ENCODE measurements at places on chromosomes 3 and 15.

DNA sequence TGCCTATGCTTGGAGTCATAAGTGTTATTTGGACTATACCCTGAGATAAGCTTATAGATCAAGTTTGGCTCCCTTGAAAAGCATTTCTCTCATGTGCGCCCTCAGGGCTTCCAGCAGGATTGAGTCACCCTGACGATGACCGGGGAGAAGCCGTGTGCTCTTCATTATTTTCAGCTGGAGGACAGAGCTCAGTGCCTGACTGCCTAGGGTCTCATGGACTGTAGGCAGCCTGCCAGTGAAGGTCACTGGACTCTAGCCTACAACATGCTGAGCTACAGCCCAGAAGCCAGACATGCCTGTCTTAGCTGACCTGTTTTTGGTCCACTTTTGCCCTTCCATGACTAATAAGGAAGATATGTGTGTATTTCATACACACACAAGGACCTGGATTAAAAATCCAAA, 31.6 kb upstream of the NUDT16 start:
- DNase-seq, result no peak

- DNase-seq, result no peak
Measured at GRCh38 chr3:45865563-45865962, 20.8 kb upstream of the CCR9 start.

GRCh38 chr15:20340931-20341661, 200.5 kb downstream of the GOLGA6L6 start:
- no peak for DNase-seq

DNA sequence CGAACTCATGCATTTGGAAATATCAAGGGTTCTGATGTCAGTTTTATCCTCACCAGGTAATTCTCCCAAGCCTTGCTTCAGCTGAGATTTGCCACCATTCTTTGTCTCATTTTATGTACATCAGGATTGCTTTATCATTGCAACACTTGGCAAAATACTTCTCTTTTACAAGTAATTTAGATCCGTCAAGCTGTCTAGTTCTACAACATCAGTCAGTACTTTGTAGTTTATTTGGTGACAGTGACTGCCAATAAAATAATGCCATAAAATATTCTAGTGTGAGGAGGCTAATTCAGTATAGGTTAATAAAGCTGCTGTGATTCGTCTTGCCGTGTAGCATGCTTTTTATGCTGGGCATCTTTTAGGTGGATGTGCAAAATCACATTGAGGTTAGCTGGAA, 565.3 kb upstream of the SGO1 start:
- no peak for DNase-seq

DNA sequence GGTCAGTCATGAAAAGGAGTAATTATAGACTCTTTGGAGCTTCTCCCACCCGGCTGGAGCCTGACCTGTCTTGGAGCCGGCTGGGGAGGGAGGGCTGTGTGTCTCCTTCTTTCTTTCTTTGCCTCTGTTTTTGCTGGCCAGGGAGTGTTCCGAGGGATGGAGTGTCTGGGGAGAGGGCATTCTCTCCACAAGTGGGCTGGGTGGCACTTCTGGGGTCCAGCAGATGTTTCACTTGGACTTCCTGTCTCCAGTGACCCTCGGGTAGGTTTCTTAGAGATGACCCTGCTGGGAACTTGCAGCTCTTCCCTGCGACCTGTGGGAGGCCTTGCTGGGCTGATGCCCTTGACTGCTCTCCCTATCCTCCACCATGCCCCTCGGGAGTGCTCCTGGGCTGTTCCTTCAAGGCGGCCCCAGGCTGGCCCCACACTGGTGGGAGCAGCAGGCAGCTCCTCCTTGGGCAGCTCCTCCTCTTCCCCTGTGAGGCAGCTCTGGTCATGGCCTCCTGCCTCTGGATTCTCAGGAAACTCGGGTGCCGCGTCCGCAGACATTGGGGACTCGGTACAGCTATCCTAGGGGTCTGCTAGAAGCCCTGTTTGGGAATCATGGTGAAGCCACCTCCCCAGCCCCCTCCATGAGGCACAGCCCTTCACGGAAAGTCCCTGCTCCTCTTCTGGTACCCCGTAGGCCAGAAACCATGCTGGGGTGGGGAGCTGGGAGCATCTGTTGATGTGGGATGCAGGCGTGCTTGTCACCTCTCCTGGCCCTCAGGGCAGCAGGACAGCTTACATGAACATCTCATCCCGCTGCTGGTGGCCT, 44.9 kb downstream of the APBA2 start:
- no peak for DNase-seq

GRCh38 chr3:170690661-170690981, 104.7 kb upstream of the SLC7A14 start:
- DNase-seq, result no peak
